ENCODE measurements at places on chromosomes 1 and 21.

DNA sequence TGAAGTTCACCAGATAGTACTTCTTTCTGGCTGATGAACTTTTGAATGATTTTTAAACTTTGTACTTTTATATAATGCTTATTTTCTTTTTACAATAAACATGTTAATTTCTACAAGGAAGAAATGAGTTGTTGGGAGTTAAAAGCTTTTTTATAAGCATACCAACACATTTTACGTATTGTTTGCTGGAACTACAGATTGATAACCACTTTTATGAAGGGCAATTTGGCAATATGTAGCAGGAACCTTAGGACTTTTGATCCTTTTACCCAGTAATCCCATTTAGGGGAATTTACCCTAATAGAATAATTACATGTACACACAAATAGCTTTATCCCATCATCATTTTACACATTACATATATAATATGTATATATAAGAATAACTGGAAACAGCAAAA, 16.3 kb downstream of the PRPF38A start:
- H3K27me3 ChIP-seq = no peaks in the 10 kb centered on the region
- H3K36me3 ChIP-seq = peaks cover 25% of the 10 kb centered on the region
- no peak for DNase-seq

GRCh38 chr1:154483941-154484803, 17.8 kb upstream of the TDRD10 start:
- H3K4me1 ChIP-seq = peaks cover 6% of the 10 kb centered on the region
- H3K4me3 ChIP-seq = no peak overlapping the region
- DNase-seq = no peak

DNA sequence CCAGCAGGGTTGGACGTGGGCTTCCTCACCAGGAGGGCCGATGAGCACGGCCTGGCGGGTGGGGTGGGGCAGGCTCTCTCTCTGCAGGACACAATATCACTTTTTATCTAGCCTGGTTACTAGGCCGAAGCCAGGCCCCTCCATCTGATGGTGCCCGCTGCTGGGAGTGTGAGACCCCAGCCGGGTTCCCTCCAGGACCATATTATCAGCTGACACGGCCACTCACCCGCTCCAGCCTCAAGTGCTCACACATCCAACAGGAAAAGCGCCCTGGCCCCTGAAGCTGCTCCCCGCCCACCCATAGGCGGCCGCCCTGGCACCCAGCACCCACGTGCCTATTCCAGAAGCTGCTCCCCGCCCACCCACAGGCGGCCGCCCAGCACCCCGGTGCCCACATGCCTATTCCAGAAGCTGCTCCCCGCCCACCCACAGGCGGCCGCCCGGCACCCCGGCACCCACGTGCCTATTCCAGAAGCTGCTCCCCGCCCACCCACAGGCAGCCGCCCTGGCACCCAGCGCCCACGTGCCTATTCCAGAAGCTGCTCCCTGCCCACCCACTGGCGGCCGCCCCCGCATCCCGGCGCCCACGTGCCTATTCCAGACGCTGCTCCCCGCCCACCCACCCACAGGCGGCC, 5.0 kb downstream of the SLC19A1 start:
- H3K4me1 ChIP-seq = peaks cover 62% of the 10 kb centered on the region
- H3K36me3 ChIP-seq = peaks cover 81% of the 10 kb centered on the region
- H3K4me3 ChIP-seq = no peak overlapping the region
- no peaks in the 10 kb centered on the region for H3K27me3 ChIP-seq
- no peak overlapping the region for H3K27ac ChIP-seq
- no peak for DNase-seq

GRCh38 chr21:17631195-17631594, 18.5 kb upstream of the BTG3 start:
- no peaks in the 10 kb centered on the region for H3K27me3 ChIP-seq
- no peak overlapping the region for H3K27ac ChIP-seq
- H3K4me1 ChIP-seq = no peaks in the 10 kb centered on the region
- H3K4me3 ChIP-seq = no peak overlapping the region
- H3K36me3 ChIP-seq = no peaks in the 10 kb centered on the region

GRCh38 chr1:234607109-234608024, 2.6 kb downstream of the IRF2BP2 start:
- DNase-seq = peak; percentile 87
- H3K36me3 ChIP-seq = peaks cover 12% of the 10 kb centered on the region
- H3K4me1 ChIP-seq = peaks cover 20% of the 10 kb centered on the region
- peak overlapping the region; percentile 98 for H3K27ac ChIP-seq

DNA sequence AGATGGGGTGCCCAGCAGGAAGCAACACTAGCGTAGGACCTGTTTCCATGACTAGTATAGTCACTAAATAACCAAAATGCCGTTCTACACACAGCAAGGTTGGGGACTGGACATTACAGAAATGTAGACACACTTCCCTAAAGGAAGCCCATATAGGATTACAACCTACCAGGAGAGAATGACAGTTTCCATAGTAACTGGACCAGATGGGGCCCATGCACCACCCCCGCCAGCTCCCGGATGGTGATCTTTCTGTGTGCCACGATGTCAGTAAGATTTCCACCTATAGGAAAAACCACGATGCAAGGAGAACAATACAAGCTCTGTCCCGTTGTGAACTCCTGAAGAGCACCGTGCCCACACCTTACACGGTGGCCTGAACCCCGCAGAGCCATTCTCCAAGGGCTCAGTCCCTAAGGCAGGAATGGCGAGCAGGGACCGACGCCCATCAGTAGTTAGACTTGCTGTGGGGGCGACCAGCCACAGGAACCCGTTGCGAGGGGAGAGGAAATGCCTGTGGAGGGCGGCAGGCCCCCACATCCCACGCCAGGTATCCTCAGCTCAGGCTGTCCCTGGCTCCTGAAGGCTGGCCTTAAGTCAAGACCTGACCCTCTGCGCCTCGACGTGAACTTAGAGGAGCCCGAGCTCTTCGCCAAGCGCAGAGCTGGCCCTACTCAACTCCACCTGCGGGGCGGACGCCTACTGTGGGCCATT, 13.6 kb upstream of the CEP85 start:
- no peaks in the 10 kb centered on the region for H3K36me3 ChIP-seq
- peaks cover 13% of the 10 kb centered on the region for H3K4me1 ChIP-seq
- no peaks in the 10 kb centered on the region for H3K27me3 ChIP-seq
- H3K27ac ChIP-seq = no peak overlapping the region
- DNase-seq = no peak
- H3K4me3 ChIP-seq = no peak overlapping the region

- peak; percentile 28 for DNase-seq
- no peak overlapping the region for H3K27ac ChIP-seq
- H3K36me3 ChIP-seq = no peaks in the 10 kb centered on the region
- no peaks in the 10 kb centered on the region for H3K27me3 ChIP-seq
These were observed 1.7 kb downstream of the SSX2IP start for GRCh38 chr1:84688463-84689061.

DNA sequence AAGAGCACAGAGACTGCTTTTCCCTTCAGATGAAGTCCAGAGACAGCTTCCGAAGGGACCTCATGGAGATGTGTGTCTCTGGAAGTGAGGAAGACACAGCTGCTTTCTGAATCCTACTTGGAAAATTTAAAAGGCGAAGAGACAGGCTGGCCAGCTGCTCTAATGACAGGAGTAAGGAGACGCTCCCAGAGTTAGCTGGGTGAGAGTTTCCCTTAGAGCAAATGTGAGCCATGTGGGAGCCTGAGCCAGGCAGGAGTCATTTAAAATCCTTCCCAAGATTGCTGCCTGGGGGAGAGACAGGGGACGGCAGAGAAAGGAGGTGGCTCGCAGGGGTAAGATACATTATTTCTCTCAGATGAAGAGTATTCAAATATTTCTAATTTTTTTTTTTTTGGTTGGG, 53.1 kb downstream of the ZNF326 start:
- DNase-seq = no peak
- no peaks in the 10 kb centered on the region for H3K36me3 ChIP-seq

DNA sequence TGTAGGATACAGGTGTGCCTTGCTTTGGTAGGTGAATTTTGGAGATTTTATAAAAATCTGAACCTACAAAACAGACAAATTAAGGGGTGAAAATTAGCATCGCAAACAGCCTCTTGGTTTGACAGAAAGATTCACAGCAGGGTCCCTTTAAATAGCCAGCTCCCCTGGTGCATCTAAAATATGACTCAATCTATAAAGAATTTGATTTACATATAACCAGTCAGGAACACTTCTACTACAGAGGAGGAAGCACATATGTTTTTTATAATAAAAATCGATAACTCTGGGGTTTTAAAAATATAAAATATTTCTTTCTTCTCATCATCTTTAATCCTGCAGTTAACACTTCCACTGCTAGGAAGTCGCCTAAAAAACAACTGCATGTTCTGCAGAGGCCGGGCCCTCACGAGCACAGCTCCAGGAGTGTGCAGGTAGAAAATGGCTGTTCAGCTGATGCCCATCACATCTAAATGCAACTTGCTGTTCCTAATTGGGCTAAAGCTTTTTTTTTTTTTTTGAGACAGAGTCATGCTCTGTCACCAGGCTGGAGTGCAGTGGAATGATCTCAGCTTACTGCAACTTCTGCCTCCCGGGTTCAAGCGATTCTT, 203.4 kb downstream of the HS2ST1 start:
- no peaks in the 10 kb centered on the region for H3K4me1 ChIP-seq
- no peaks in the 10 kb centered on the region for H3K27me3 ChIP-seq
- no peak overlapping the region for H3K4me3 ChIP-seq
- DNase-seq = no peak

DNA sequence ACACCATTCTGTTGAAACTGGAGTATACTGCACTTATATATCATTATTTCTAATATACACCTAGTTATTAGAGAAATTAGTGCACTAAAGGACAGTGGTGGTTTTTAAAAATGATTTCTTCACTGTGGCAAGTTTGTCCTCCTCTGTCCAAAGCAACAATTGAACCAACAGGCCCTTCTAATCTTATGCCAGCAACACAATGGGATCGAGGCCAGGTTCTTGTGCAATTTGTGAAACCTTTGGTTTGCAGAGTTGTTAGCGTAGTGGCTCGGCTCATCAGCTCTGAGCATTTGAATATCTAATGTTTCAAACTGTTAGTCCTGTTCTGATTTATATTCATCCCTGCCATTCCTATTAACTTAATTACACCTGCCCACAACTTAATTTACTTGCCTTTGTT, 9.9 kb upstream of the LRRC39 start:
- DNase-seq = peak; percentile 71
- H3K36me3 ChIP-seq = no peaks in the 10 kb centered on the region
- peaks cover 11% of the 10 kb centered on the region for H3K4me1 ChIP-seq
- H3K27ac ChIP-seq = peak overlapping the region; percentile 74

GRCh38 chr1:39679821-39680220, 7.9 kb upstream of the NT5C1A start:
- no peak overlapping the region for H3K27ac ChIP-seq
- peaks cover 6% of the 10 kb centered on the region for H3K4me1 ChIP-seq
- no peak for DNase-seq
- H3K4me3 ChIP-seq = no peak overlapping the region
- H3K27me3 ChIP-seq = peaks cover 16% of the 10 kb centered on the region
- H3K36me3 ChIP-seq = peaks cover 26% of the 10 kb centered on the region

DNA sequence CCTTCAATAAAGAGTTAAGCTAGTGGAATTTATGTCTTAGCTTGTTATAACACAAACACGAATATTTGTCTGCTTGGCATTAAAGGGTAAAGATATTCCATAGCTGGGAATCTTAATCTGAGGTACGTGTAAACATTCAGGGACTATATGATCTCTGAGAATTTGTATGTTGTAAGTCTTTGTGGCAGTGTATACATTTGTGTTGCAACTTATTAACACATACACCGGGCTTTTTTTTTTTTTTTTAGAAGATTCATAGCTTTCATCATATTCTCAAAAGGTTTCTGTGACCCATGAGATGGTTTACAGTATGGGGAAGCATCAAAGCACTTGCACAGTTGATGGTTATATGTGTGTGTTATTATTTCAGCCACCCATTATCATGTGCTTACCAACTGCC, 3.0 kb downstream of the GGPS1 start:
- H3K27ac ChIP-seq = no peak overlapping the region
- no peak for DNase-seq
- H3K27me3 ChIP-seq = no peaks in the 10 kb centered on the region
- H3K4me1 ChIP-seq = peaks cover 7% of the 10 kb centered on the region
- H3K4me3 ChIP-seq = no peak overlapping the region

- DNase-seq = no peak
- no peaks in the 10 kb centered on the region for H3K4me1 ChIP-seq
- H3K36me3 ChIP-seq = no peaks in the 10 kb centered on the region
- H3K27me3 ChIP-seq = no peaks in the 10 kb centered on the region
- H3K4me3 ChIP-seq = no peak overlapping the region
These were observed 35.0 kb downstream of the C21orf91 start for GRCh38 chr21:17784180-17784598.

DNA sequence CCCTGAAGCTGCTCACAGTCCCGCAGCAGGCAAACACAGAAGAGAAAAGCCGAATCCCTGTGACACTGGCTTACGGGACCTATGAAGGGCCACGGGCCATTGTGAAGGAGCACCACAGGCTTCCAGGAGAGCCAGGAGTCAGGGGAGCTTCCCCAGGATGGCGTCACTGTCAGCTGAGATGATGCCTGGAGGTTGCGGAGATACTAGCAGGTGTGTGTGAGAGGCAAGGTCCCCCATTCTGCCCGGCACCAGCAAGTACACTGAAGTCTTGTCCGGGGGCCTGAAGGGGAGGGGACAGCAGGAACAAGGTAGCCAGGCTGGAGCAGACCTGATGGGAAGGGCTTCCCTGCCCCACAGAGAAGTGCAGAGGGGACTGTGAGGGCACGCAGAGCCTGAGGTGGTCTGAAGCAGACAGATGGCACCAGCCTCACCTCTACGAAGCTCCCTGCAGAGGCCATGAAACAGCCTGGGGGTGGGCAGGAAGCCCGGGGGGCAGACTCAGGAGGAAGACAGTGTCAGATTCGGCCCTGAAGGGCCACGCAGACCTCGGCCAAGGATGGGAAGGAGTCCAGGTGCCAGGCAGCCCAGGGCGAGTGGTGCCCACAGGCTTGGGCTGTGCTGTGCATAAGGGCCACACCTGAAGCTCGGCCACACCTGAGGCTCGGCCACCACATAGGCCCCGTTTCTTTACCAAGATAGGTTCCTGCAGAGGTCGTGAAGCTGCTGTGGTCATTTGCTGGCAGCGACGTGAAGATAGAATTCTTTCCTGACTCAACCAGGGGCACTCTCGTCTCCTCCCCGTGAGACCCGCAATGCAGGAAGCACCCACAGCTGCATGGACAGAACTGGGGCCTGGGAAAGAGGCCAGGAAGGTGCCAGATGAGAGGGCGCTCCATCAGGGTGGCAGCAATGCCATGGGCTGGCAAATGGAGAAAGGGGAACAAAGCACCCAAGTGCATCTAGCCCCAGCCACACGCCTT, 10.1 kb downstream of the TCP10L start:
- DNase-seq = no peak
- no peak overlapping the region for H3K27ac ChIP-seq
- H3K4me3 ChIP-seq = no peak overlapping the region

- no peak overlapping the region for H3K27ac ChIP-seq
- no peaks in the 10 kb centered on the region for H3K27me3 ChIP-seq
- no peaks in the 10 kb centered on the region for H3K36me3 ChIP-seq
- no peak overlapping the region for H3K4me3 ChIP-seq
These were observed 81.1 kb upstream of the GPR88 start for GRCh38 chr1:100456880-100457279.
